ENCODE measurements at places on chromosomes 3 and 15. TPM values are rescaled to one million over a fixed set of nuclear protein-coding genes. Genes with fewer than 3 reads are reported as not detected.

ROPN1 gene
- total RNA-seq, result not detected

ALDH1A2 gene
- 30.8 TPM for total RNA-seq

LRRIQ4 gene
- total RNA-seq, result not detected

APH1B gene
- 2.7 TPM for total RNA-seq

SLC30A4 gene
- total RNA-seq, result 0.02 TPM
